ENCODE measurements at places on chromosomes 2 and 18.

GRCh38 chr2:29495536-29496060 is 380.4 kb downstream of the CLIP4 start:
- no peak for DNase-seq

GRCh38 chr2:74559912-74560311 is 5.4 kb downstream of the DOK1 start:
- no peak for DNase-seq

GRCh38 chr2:1748176-1748740 is 3.9 kb upstream of the PXDN start:
- DNase-seq = no peak

GRCh38 chr2:193946806-193947205 is 1710.2 kb upstream of the SLC39A10 start:
- DNase-seq = no peak

- no peak for DNase-seq
Observed at GRCh38 chr2:32812316-32812715, 134.4 kb upstream of the LTBP1 start.

DNA sequence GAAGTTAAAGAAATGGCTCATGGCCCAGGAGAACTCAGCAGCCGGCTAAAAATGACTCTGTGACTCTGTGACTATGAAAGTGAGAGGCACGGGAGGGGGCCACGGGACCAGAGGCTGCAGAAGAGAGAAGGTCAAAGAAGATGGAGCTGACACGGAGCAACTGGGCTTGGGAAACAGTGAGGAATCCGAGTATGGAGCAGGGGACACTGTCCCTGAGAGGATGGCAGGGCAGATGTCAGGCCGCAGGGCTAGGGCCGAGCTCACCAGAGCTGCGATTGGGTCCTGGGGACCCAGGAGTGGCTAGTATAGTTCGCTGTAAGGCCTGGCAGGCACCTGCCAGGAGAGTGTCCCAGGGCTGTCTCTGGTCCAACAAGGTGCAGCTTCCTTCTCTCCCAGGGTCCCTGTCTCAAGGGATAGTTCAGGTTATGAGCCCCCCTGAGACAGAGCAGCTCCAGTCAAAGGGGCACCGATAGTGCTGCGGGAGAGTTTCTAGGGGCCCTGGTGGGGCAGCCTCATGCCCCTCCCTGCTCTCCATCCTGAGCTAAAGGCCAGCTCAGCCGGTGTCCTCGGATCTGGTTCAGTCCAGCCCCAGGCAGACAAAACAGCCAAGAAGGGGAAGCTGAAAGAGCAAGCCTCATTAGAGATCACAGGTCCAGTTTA is 42.7 kb downstream of the CIB4 start:
- DNase-seq = no peak

- DNase-seq = no peak
Observed at GRCh38 chr2:6576302-6576701, 289.4 kb downstream of the CMPK2 start.

DNA sequence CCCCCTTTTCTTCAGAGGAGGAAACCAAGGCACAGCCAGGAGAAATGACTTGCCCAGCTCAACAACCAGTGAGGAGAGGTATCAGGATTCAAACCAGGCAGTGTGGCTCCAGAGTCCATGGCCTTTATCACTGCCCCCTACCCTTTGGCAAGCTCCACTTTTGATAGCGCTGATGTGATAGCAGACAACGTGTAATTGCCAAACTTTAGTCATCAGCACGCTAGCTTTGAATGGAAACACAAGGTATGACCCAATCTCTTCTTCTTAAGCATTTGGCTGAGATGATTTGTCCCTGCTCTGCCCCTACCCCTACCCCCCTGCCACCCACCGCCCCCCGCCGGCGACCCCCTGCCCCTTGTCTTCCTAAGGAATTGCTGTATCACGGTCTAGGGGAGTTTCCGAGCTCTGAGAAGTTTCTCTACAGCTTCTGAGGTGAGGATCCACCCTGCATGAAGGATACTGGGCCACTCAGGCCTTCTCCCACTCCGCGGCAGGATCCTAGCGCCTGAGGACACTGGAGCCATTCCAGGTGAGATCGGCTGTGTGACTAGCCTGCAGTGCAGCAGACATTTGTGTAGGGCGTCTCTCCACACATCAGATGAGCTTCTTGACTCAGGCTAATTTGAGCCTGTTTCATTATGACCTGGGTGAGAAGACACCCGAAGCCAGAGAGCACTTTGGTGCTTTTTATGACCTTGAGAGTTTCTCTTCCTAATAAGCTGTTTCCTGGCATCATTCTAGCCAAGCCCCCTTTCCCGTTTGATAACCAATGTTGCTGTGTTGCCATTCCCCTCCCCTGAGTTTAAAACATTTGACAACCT is 75.1 kb upstream of the MAP4K4 start:
- no peak for DNase-seq

DNA sequence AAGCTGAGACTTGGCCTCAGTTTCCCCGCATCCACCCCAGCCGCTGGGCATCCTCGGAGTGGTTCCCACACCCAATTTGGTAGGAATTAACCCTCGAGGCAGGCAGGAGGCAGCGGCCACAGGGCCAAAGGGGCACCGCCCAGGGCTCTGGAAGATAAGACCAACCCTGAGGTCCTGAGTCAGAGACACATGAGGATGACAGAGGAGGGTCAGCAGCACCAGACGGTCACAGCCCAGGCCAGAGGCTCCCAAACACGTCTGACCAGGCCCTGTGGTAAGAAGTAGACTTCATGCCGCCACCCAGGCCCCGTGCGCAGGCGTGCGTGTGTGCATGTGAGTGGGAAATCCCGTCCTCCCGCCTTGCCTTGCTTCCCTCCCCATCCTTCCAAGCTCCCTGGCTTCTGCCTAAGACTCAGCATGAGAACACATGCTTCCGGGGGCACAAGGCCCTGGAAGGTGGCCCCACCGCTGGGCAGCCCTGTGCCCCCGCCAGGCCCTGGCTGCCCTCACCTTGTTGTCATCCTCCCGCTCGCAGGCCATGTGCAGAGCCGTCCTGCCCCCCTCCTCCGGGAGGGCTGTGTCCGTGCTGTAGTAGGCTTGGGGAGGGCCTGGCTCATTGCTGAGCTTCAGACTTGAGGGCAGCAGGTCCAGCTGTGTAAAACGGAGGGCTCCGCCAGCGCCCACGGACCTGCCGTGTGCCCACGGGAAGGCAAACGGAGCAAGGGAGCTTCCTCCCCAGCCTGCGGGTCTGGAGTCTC is 46.3 kb downstream of the ANKMY1 start:
- no peak for DNase-seq

DNA sequence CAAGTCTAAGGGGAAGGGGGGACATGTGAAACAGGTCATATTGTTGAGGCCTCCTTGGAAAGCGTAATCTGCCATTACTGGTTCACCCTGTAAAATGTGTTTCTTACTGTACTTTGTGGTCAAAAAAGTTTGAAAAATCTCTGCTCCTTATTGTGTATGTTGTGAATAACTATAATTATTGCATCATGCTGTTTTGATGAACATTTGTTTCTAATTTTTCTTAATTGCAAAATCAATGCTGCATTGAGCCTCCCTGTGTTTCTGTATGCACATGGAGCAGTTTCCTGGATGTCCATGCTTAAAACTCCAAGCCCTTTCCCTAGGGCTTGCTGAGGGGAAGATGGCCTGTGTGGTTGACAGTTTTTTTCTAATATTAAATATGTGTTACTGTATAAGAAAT is 158.6 kb downstream of the RNF144A start:
- no peak for DNase-seq

DNA sequence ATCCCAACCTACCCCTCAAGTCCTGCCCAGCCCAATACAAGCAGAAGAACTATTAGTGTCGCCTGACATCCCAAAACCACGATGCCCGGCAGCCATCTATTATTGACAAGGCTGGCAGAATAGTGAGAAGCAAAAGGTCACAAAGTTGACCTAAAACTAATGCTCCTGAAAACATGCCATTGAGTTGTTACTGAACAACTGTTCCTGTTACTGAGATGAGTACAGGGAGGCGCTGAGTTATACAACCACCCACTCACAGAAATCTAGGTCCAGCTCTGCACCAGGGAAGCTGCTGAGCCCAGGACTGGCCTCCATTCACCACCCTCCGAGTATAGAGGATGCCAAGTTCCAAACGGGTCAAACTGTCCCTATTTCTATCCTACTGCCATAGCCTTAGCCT is 180.0 kb upstream of the ACAA2 start:
- no peak for DNase-seq

- DNase-seq = no peak
Observed at GRCh38 chr2:61763605-61764034, 90.2 kb downstream of the FAM161A start.

DNA sequence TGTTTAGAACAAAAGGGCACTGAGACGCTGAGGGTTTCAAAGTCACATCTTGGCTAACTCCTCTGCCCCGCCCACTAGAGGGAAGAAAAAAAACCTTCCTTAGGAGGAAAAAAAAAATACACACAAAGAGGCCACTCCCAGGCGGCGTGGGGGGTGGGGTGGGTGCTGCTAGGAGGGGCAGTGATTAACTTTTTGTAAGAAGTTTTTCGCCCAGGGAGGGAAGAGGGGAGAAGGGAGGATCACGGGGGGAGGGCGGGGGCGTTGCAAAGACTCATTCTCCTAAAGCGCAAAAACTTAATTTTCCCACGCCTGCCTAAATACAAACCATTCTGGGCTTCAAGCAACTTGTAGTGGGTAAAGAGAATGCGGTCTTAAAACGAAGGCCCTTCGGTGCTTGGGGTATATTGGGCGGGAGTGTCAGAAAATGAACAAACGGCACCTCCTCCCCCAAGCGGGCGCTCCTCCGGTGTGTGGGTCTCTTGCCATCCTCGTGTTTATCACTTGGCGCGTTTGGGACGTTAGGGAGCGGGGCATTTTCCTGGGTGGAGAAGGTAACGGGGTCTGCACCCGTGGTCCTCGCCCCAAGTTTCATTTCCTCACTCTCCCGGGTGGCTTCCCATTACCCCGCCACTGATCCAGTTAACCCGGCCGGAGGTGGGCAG is 1.7 kb downstream of the CXCR4 start:
- no peak for DNase-seq

DNA sequence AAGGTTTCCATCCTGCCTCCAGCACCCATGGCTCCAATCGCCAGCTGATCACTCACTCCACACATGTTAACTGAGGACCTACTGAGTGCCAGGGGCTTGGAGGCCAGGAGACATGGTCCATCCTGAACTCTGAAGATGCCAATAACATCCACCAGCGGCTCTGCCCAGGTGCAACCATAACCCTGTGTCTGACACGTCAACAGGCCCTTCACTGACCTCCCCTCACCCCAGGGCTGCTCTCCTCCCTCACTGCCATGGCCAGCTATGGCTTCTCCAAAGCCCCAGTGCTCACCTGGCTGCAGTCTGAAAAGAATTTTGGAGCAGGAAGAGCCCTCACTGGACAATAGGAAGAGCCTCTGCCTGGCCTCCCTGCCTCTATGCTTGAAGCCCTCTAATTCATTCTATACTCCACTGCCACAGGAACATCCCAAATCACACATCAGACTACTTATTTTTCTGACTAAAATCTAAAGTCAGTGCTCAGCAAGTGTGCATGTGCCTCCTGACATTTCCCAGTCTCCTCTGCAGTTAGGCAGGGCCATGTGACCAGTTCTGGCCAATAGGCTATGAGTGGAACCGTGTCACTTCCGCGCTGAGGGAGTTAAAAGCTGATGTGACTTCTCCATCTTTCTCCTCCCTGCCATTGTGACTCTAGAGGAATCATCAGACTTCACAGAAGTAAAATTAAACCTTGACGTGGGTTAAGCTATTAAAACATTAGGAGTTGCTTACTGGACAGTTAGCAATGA is 37.2 kb downstream of the ZBTB7C start:
- DNase-seq = no peak

GRCh38 chr2:239544143-239544917 is 143.5 kb upstream of the HDAC4 start:
- DNase-seq = no peak

DNA sequence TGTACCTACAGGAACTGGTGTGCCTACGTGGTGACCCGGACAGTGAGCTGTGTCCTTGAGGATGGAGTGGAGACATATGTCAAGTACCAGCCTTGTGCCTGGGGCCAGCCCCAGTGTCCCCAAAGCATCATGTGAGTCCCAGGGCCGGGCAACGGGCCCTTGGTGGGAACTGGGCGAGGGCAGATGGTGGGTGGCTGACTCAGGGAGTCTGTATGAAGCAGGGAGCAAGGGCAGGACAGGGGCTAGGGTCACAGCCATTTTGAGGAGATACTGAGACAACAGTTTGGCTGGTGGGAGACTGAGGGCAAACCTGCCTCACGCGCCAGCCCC is 1.7 kb downstream of the EMILIN1 start:
- DNase-seq = no peak

GRCh38 chr2:96923810-96924774 is 54.2 kb upstream of the SEMA4C start:
- no peak for DNase-seq

GRCh38 chr2:88658881-88659537 is 31.7 kb upstream of the EIF2AK3 start:
- no peak for DNase-seq

DNA sequence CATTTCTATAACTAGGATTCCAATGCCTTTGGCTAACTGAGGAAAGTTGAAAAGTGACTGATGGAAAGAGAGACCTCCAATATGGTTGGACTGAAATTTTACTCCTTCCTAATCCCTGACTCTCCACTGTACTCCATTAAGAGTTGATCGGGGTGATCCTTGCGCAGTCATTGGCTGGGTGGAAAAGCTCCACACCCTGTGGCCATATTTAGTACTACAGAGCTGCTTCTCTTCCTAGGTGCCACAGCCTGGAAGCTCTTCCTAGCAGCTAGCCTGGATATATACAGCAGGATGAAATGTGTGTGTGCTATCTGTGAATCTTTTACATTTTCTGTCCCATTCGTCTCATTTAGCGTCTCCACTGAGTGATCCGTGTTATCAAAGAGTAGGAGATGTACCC is 71.2 kb downstream of the MEP1B start:
- no peak for DNase-seq

DNA sequence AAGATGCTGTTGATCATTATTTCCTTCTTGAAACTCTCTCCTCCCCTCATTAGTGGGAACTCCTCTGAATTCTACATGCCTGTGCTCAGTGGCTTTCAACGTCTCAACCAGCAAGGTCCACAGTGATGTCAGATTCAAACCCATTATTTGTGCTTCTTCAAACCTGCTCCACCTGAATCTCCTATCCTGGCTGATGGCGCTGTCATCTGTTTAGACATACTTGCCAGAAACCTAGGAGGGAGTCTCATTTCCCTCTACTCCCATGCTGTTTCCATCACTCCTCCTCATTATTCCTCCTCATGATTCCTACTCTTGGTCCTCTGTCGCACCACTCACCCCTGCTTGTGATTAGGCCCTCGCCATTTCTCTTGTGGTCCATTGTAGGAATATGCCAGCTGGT is 2.9 kb upstream of the LPIN2 start:
- no peak for DNase-seq

GRCh38 chr2:16175247-16175825 is 235.0 kb downstream of the MYCN start:
- DNase-seq = no peak

DNA sequence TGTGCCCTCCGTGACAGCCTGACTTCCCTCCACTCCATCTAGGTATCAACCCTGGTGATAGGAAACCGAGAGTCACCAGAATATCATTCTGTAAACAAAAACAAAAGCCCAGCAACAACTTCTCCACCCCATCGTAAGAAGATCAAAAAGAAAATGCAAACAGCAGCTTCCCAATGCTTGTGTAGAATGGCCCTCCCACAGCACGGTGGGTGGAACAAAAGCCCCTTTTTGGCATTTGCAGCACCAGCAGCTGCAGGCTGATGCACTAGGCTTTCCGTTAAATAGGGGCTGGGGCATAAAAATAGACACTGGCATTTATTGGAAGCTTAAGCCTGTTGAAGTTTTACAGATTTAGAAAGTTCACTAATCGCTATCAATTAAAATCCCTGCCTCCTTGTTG is 513.0 kb downstream of the GALR1 start:
- DNase-seq = no peak
